ENCODE measurements at places on chromosomes 11 and 22.

- DNase-seq: no peak
Measured at GRCh38 chr11:31326470-31327148, 42.9 kb downstream of the DCDC1 start.

DNA sequence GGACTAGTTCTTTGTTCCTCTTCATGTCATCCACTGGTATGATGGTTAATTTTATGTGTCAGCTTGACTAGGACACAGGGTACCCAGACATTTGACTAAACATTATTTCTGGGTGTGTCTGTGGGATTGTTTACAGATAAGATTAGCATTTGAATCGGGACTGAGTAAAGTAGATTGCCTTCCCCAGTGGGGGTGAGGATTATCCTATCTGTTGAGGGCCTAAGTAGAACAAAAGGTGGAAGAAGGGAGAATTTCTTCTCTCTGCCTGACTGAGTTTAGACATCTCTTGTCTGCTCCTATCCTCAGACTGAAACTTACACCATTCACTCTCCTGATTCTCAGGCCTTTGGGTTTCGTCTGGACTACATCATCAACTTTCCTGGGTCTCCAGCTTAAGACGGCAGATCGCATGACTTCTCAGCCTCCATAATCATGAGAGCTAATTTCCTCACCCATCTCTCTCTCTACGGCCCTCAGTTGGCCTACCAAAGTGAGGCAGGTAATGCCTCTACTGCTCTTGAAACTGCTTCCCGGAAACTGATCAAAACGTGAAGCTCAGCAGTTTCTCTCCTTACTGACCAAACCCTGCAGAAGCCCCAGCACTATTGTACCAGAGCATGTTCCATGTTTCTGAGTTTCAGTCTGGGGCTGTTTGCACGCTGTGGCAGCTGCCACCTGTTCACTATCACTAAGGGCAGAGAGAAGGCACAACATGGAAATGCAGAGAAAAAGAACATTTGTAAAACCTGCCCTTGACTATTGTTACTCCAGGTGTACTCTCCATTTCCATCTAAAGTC, 95.4 kb downstream of the NXPE2 start:
- DNase-seq: no peak

DNA sequence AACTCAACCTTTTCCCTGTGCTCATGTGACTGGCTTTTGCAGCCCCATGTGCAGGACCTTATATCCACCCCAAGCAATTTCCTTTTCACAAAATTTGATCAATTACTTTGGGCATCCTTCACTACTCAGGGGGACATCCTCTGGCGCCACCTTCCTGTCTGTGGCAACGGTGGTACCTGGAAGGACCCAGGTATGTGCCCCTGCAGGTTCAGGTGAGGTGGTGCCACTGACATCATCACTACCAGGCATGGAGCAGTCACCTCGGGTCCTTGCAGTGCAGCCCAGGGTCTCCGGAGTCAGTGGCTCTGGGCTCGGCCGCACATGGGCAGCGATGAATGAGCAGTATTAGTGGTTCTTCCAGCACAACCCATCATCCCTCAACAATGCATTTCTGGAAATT, 37.7 kb upstream of the B3GAT1 start:
- DNase-seq: no peak

GRCh38 chr22:18952022-18952421, 15.9 kb upstream of the PRODH start:
- DNase-seq: no peak

DNA sequence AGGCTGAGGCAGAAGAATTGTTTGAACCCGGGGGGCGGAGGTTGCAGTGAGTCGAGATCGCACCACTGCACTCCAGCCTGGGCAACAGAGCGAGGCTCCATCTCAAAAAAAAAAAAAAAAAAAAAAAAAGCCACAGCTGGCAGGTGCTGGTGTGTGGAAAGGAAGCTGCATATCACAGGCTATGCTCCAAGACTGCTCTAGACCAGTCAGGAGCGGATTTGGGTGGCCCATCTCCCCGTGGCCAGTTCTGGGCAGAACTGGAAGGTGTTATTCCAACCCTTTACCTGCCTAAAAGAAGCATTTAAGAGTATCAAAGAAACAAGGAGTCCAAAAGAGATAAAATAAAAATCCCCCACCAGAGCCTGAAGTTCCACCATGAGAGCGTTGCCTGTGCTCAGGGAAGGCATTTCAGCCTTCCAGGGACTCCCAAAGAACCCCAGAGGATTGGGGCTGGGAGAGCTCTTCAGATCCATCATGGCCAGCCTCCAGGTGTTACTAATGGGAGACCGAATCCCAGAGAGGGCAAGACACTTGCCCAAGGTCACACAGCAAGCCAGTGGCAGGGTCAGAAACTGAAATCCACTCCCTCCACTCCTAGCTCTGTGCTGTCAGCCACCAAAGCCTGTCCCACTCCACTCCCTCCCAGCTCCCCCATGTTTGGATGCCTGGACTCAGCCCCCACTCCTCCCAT, 14.3 kb downstream of the MFNG start:
- DNase-seq: no peak

- DNase-seq: no peak
Measured at GRCh38 chr11:120564573-120565311, 53.2 kb downstream of the GRIK4 start.

- DNase-seq: no peak
Measured at GRCh38 chr11:113142508-113142907, 171.9 kb upstream of the TTC12 start.

GRCh38 chr11:114176321-114176720, 116.8 kb downstream of the ZBTB16 start:
- no peak for DNase-seq

Data from stimulated activated CD4-positive, alpha-beta T cell treated with anti-CD3 and anti-CD28 coated beads, Interleukin-1b, Interleukin-23, amount 100 ng/mL, for 4 hours (primary cell).